Muscle of leg (tissue), 16 donors: ENCODE measurements at places on chromosomes 11 and 22.

DNA sequence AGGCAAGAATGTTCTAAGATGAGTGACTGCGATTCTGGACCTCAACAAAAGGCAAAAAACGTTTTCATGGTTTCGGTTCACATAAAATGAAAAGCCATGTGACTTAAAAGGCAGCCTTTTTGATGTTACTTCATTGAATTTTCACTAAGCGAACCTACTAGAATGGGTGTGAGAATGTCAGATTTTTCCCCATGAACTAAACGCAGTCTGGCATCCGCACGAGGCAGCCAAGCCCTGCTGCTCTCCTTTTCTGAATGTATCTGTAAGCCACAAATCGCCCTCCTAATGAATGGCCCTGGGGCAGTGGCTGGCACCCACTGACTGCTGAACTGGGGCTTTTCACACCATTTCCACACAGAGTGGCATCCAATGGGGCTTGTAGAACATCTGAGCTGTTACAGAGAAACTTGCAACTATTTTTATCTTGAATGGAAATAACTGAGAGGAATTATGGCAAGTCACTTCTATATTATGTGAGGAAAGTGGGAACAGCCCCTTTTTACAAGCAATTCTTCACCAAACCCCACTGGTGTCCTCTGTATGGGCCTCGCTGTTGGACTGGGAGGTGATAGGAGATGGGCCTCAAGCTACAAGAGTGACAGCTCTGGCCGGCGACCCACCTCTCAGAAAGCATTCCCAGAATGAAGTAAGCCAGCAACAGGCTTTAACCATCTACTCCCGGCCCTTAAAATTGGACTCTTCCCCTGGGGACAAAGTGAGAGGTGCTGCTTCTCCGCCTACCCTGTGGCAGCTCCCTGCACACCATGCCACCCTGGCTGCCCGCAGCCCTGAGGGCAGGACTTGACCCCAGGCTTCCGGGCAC lies 29.4 kb downstream of the PPP2R1B start:
- H3K4me3 ChIP-seq, result no peak overlapping the region
- peak; percentile 65 for DNase-seq
- no peaks in the 10 kb centered on the region for H3K27me3 ChIP-seq

GRCh38 chr11:129846508-129847335 lies 31.1 kb downstream of the TMEM45B start:
- no peak overlapping the region for H3K27ac ChIP-seq
- H3K4me1 ChIP-seq, result no peaks in the 10 kb centered on the region
- no peaks in the 10 kb centered on the region for H3K36me3 ChIP-seq
- no peak for DNase-seq
- no peaks in the 10 kb centered on the region for H3K27me3 ChIP-seq
- H3K4me3 ChIP-seq, result no peak overlapping the region

DNA sequence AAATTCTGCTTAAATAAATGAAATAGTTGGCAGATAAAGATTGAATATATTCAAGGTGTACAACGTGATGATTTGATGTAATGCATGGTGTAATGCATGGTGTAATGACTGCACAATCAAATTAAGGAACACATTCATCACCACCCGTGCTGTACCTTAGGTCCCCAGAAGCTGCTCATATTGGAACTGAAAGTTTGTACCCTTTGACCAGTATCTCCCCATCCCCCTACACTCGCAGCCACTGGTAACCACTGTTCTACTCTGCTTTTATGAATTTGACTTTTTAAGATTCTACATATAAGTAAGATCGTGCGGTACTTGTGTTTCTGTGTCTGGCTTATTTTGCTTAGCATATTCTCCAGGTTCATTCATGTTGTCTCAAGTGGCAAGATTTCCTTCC lies 445.8 kb downstream of the OPCML start:
- peaks cover 5% of the 10 kb centered on the region for H3K4me1 ChIP-seq
- no peak overlapping the region for H3K4me3 ChIP-seq
- no peak for DNase-seq
- no peaks in the 10 kb centered on the region for H3K36me3 ChIP-seq
- no peak overlapping the region for H3K27ac ChIP-seq

GRCh38 chr11:128451652-128452470 lies 135.5 kb downstream of the ETS1 start:
- H3K27me3 ChIP-seq, result no peaks in the 10 kb centered on the region
- peak overlapping the region; percentile 38 for H3K27ac ChIP-seq
- peak; percentile 71 for DNase-seq
- H3K36me3 ChIP-seq, result peaks cover 7% of the 10 kb centered on the region
- H3K4me1 ChIP-seq, result peaks cover 16% of the 10 kb centered on the region

DNA sequence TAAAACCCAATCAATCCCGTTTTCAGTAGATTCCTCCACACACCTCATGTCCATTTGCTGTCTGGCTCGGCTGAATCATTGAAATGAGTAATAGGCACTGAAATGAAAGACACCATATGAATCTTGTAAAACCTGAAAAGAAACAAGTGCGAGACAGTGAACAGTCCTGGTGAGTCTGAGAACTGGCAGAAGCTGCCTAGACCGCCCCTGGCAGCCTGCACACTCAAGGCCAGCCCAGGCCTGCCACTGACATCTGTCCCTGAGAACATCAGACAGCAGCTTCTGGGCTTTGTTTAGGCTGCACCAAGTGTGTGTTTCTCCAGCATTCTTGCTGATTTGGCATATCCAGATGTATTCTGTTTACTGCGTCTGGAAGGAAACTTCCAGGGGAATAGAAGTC lies 44.8 kb downstream of the ENDOD1 start:
- DNase-seq, result peak; percentile 48
- H3K4me1 ChIP-seq, result peaks cover 6% of the 10 kb centered on the region
- no peak overlapping the region for H3K4me3 ChIP-seq
- no peaks in the 10 kb centered on the region for H3K36me3 ChIP-seq

GRCh38 chr11:128206461-128206860 lies 380.9 kb downstream of the ETS1 start:
- H3K4me3 ChIP-seq, result no peak overlapping the region
- no peaks in the 10 kb centered on the region for H3K27me3 ChIP-seq
- H3K27ac ChIP-seq, result no peak overlapping the region
- no peak for DNase-seq
- no peaks in the 10 kb centered on the region for H3K36me3 ChIP-seq

DNA sequence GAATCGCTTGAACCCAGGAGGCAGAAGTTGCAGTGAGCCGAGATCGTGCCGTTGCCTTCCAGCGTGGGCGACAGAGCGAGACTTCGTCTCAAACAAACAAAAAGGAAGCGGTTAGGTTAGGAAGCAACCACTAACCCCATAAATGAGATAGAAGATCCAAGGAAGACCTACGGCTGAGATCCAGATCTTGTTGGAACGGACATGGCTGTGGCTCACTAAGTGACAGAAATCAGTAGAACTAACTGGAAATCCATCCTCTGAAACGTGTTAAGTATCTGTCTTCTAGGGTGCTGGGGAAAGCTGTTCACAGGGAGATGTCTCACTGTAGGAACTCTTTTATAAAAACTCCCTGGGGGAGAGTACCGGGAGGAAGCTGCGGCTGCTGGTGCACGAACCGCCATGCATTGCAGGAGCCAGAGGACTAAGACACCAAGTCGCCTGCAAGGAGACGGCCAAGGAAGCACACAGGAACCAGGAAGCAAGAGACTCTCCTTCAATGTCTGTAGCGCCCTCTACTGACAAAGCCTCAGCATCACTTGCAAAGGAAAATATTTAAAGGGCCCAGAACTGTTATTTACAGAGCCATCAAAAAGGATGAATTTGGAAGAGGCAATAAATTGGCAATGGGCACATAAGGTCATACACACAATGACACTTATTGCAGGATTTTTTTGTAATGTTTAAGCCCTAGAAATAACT lies 16.9 kb upstream of the SPTY2D1 start:
- no peaks in the 10 kb centered on the region for H3K4me1 ChIP-seq
- H3K36me3 ChIP-seq, result no peaks in the 10 kb centered on the region
- H3K4me3 ChIP-seq, result no peak overlapping the region
- no peak overlapping the region for H3K27ac ChIP-seq
- DNase-seq, result peak; percentile 39
- H3K27me3 ChIP-seq, result no peaks in the 10 kb centered on the region
